ENCODE measurements at places on chromosomes 13 and 19. TPM values are rescaled to one million over a fixed set of nuclear protein-coding genes. Genes with fewer than 3 reads are reported as not detected.

GRCh38 chr19:30691819-30692166, 319.6 kb downstream of the ZNF536 start:
- no peak for DNase-seq

DNA sequence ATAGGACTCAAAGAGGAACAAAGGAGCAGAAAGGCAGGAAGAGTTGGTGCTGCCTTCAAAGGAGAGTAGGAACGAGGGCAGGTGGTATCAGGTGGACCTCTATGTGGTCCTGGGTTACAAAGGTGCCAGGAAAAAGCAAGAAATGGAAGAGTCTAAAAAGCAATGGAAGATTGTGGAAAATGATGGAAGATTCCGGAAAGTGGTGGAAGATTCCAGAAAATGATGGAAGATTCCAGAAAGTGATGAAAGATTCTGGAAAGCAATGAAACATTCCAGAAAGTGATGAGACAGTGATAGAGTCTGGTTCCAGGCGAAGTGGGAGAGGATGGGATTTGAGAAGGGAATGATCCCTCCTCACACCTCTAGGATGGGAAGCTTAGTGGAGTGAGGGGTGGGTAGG, 55.3 kb downstream of the ZNF557 start:
- DNase-seq, result no peak

- no peak for DNase-seq
Measured at GRCh38 chr19:7926727-7927604, 1.0 kb upstream of the CTXN1 start.

DNA sequence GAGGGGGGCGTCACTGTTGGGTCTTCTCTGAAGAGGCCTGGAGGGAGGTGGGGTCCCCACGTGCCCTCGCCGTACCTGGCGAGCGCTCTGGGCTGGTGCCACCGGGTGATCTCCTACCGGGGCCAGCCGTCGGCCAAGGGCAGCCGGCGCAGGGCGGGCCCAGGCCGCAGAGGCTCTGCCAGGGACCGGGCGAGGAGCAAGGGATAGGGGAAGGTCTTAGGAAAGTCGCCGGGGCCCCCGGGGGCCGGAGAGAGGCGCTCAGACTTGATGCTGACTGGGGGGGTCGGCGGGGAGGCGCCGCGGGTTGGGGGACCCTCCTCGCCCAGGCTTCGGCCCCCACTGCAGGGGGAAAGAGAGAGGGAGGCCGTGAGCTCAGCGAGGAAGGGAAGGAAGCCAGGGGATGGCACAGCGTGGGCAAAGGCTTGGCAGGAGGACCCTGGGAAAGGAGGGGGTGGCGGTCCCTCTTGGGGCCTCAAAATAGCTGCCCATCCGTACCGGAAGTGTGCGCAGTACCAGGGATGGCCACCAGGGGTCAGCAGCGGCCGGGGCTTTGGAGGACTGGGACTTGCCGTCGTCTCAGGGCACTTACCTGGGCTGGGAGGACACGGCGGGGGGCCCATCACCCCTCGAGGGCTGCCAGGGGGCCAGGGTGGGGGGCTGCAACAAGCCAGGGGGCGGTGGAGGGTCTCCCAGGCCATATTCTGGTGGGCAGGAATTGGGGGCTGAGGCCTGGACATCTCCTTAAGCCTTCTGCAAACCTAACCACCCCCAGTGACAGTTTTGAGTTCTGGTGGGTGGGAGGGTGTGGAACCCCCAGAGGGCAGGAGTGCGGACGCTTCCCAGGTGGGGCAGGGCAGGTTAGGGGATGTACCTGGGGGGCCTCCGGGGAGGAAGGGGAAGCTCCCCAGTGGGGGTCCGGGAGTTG, 7.7 kb upstream of the TMEM161A start:
- DNase-seq, result peak; percentile 88

DNA sequence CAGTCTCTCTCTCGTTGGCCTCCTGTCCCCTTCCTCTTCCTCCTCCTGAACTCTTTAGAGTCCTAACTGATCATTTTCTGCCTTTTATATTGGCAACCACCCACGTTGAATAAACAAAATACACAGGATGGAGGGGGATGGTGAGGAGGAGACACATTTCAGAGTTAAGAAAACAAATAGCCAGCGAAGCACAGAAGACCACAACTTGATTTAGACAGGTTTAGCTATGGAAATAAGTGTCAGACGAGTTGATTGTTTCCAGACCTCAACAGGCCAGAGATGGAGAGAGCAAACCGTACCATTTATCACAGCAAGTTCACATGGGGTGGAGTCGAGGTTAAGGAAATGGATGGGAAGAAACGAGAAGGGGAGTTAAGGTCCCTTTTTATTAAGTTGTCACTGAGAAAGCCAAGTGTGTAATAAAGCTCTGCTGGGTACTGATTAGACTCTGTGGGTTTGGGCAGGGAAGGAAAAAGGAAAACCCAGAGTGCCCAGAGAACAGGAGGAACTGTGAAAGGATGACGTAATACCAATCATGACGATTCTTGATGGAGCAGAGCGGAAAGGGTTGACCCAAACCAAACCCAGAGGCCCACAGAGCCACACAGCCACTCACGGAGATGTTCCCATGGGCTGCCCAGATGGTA, 11.1 kb upstream of the SERP2 start:
- DNase-seq, result no peak

DNA sequence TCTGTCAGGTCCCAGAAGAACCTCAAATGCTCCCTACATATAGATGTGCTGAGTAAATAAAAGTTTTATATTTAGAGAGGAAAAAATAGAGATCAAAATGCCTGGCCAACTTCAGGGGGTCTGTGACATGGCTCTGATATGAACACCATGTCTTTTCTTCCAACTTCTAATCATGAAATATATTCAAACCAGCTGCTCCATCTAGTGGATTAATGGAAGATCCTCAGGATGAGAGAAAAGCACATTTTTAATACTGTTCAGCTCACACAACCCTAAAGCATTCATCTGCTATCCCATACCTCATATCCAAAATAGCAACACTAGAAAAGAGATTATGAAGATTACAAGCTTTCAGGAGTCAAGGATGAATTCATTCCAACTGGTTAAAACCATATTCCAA, 56.0 kb upstream of the DOCK9 start:
- no peak for DNase-seq

- DNase-seq, result no peak
Measured at GRCh38 chr19:13181747-13182388, 31.7 kb downstream of the IER2 start.

- DNase-seq, result no peak
Measured at GRCh38 chr13:26473571-26474230, 83.8 kb upstream of the WASF3 start.

- DNase-seq, result no peak
Measured at GRCh38 chr13:109747524-109747923, 38.9 kb downstream of the IRS2 start.

DIAPH3 gene
- 24.1 TPM for total RNA-seq

C1QTNF9B gene
- not detected for total RNA-seq

NTF4 gene
- total RNA-seq, result not detected
